ENCODE measurements at places on chromosomes 4 and X.

GRCh38 chrX:153725039-153725831 is 579 bp downstream of the ABCD1 start:
- DNase-seq: no peak

GRCh38 chr4:8585186-8585585 is 5.0 kb downstream of the GPR78 start:
- DNase-seq: no peak

DNA sequence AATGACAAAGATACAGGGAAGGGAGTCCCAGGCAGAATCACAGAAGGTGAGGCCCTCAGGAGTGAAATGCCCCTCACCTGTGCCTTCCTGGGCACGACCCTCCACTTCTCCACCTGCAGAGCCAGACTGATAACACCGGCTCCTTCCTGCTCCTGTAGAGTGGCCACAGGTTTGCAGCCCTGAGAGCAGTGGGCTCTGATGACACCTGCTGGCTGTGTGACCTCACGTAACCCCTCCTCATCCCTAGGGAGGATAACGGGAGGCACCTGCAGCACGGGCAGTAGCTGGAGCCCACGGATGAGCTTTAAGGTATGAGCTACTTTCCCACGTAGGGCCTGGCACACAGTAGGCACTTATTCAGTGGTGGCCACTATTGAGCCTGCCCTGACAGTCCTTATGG is 25.5 kb upstream of the MAN2B2 start:
- DNase-seq: no peak

DNA sequence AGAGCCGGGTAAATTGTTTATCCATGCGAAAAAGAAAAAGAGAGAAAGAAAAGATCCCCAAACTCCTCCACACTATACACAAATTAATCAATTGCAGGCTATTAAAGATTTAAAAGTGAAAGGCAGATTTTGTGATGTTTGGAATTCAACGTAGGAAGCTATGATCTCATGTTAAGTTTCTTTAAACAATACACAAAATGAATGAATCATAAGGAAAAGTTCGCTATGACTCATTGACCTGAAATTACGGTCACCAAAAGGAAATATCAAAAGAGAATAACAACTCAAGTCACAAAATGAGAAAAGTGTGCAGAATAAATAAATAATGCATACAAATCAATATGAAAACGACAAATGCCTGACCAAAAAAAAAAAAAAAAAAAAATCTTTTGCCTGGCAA is 28.6 kb downstream of the CLNK start:
- no peak for DNase-seq

DNA sequence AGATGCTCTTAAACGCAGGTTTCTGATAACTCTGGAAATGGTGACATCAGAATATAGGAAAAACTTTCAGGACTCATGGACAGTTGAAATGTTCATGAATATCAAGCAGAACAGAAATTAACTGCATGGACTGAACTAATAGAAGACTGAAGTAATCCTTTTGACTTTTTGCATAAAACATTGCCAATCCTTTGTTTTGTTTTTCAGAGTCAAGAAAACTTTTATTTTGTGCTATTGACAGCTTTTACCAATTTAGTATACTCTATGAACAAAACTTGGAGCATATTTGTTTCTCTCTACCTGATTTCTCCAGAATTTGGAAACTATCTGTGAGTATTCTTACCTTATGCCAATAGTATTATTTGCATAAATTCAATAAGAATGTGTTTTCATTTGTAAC is 61.2 kb upstream of the HMX1 start:
- no peak for DNase-seq

GRCh38 chrX:110310896-110311295 is 7.0 kb downstream of the AMMECR1 start:
- DNase-seq: no peak

DNA sequence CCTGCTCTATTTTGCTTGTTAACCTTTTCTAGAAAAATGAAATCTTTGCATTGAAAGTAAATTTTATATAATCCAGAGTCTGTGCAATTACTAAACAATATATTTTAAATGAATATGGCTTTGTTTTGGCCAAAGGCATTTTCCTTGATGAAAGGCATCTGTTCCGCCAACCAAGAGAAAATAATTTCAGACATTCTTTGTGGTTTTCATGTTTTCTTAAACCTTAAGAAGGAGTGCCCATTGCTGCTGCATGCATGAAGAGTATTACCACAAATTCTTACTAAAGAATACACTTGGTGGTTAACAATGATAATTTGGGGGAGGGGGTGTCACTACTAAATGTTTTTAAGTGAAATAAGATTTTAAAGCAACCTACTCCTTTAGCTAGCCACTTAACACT is 2.7 kb upstream of the PDGFC start:
- no peak for DNase-seq

DNA sequence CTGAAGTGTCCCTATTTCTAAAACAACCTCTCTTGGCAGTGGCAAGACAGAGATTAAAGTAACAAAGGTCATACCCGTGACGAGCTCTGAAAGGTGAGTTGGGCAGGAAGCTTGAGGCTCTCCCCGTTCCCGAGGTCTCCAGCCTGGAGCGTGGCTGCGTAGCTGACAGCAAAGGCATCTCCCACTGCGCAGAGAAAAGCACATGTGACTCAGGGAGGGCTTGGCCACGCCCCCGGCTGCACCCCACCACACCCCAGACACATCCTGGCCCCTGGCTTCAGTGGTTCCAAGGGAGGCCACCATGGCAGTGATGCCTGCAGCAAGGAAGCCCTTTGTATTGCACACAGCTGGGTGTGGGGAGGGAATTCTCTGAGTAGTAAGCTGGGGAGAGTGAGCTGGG is 23.1 kb downstream of the EVC2 start:
- no peak for DNase-seq

GRCh38 chr4:140296335-140297220 is 76.9 kb upstream of the SCOC start:
- no peak for DNase-seq
